ENCODE measurements at places on chromosomes 11 and 22.

GRCh38 chr11:44952500-44953260 lies 2.0 kb upstream of the TP53I11 start:
- DNase-seq, result no peak

- no peak for DNase-seq
Observed at GRCh38 chr11:132751516-132752250, 780.6 kb downstream of the OPCML start.

DNA sequence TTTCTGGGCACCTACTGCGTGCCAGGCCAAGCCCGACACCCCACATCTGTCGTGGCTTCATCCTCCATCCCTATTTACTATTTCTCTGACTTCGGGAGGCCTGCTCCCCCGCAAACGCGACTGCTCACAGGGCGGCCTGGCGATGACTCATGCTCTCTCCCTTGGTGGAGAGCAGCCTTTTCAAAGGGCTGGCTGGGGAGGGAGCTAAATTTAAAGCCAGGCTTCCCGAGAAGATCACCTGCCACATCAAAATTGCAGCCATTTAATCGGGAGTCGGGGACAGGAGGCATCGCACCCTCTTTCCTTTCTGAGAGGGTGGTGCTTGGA lies 24.9 kb upstream of the SHISAL1 start:
- DNase-seq, result peak; percentile 16

DNA sequence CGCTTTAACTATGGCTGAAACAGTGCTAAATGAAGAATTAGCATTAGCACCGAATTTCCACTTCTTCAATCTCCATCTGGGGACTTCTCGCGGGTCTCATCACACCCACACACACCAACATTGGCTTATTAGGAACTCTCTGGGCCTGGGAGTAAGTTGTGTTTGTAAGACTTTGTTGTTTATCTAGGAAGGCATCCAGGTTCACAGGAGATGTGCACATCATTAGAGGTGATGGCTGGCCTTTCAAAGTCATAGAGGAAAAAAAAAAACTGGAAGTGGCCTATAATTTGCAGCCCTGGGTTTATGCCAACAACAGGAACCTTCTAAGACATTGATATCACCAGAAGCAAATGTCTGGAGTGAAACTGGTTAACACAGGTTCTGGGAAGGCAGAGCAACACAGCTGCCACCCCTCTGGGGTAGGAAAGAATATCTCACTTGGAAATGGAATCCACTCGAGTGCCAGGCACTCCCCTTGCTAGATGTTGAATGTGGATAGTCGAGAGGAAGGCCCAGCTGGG lies 84.5 kb downstream of the TRAF6 start:
- no peak for DNase-seq

- no peak for DNase-seq
Observed at GRCh38 chr11:2519517-2519861, 74.7 kb downstream of the KCNQ1 start.

DNA sequence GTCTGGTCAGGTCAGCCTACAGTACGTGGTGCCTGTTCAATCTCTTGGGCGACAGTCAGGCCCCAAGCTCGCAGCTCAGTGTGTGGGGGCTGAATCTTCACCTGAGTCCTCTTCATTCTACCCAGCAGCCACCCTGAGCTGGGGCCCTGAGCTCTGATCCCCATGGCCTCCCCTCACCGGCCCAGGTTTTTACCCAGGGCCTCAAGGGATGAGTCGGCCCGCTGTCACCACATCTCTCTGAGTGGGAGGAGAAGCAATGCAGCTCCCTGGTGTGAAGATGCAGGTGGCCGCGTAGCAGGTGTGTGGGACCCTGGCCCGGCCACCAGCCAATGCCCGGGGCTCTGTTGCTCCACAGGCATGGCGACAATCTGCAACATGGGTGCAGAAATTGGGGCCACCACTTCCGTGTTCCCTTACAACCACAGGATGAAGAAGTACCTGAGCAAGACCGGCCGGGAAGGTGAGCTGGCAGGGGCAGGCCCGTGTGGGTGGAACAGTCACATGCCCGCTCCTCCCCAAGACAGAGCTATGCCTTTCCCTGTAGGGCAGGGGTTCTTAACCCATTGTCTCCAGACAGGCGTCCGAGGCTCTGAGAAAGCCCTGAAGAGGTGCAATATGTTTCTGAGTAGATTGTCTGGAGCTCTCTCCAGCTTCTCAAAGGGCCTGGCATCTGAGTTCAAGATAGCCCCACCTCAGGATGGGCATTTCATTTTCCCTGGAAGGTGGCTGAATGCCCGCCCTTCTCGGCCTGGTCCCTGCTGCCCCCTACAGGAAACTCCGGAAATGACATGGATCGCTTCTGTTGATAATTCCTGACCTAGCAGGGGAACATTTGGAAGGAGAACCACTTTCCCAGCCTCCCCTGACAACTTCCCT lies 26.9 kb downstream of the POLR3H start:
- DNase-seq, result peak; percentile 48
